ENCODE measurements at places on chromosomes 4 and X.

GRCh38 chrX:139890991-139891700 is 41.7 kb downstream of the ATP11C start:
- no peak for DNase-seq

DNA sequence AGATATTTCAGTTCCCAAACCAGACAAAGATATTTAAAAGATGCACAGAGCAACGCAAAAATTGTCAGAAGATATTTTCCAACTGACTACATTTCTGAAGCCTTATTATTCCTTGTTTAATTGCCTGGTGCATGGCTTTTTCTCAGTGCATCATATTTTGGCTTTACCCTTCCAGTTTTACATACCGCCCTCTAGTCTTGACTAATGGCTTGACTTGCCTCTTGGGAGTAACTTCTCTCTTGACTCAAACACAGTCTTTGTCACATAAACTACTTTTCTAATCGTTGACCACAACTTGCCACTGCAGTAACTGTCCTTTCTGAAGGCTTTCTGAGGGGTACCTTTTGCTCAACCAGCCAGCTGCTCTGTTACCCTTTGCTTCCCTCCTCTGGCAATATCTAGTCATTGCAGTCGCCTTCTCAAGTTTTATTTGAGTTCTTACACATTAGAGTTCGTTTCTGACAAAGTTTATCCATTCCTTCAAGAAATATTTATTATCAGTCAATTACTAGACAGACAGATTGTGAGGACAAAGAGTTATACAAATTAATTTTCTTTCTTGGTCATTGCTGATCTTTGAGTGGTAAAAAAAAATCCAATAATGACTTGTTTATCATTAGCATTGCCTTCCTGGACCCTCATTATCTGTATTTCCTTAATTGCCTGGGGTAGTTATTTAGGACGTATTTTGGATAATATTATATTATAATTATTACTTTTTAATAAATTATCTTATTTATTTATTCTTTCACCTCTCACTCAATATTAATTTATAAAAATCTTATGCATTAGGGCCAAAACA is 506.9 kb upstream of the PCDH10 start:
- peak; percentile 65 for DNase-seq

- DNase-seq: no peak
Measured at GRCh38 chr4:88809101-88809500, 111.5 kb upstream of the NAP1L5 start.

GRCh38 chrX:51496501-51497291 is at the start of gene NUDT11:
Gene NUDT11 (minus strand): TSS chrX:51496592. CDS start chrX:51496444, 148 bp downstream.
- DNase-seq: peak; percentile 67

- DNase-seq: no peak
Measured at GRCh38 chrX:13309631-13310030, 10.2 kb downstream of the ATXN3L start.

- no peak for DNase-seq
Measured at GRCh38 chr4:107037199-107037584, 1.1 kb upstream of the DKK2 start.

DNA sequence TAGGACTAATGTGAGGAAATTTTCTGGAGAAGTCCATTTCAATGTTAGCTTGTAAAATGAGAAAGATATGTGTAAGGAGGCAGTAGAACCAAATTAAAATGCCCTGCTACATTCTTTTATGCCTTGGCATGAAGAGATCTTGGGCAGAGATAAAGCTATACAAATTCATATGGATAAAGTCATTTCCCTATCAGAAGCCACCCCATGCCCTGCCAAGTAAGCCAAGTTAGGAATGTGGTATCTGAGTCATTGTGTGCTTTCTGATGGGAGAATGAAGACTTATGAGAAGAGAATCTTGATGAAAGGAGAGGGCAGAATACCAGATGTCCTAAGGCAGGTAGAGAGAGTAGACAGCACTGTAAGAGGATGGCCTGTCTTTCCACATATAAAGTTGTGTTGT is 83.7 kb downstream of the TEX13A start:
- no peak for DNase-seq

DNA sequence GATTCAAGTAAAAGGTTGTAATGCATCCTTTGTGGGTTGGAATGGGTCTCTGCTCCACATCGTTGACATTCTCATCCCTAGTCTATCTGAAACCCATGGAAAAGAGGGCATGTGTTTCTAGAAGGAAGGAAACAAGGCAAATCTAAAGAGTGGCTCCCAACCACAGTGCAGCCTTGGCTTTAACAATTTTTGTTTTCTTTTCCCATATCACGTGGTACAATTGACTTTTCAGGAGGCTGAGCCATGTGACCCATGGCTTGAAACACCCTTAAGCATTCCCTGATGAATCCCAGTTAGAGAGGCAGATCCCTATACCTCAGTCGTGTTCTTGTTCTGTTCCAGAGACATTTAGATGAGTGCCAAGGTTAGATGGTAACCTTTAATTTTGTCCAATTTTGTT is 12.8 kb downstream of the DCUN1D4 start:
- DNase-seq: no peak

GRCh38 chr4:88597970-88598660 is 5.8 kb downstream of the HERC3 start:
- no peak for DNase-seq

- DNase-seq: no peak
Measured at GRCh38 chr4:182429896-182430295, 186.7 kb downstream of the TENM3 start.

DNA sequence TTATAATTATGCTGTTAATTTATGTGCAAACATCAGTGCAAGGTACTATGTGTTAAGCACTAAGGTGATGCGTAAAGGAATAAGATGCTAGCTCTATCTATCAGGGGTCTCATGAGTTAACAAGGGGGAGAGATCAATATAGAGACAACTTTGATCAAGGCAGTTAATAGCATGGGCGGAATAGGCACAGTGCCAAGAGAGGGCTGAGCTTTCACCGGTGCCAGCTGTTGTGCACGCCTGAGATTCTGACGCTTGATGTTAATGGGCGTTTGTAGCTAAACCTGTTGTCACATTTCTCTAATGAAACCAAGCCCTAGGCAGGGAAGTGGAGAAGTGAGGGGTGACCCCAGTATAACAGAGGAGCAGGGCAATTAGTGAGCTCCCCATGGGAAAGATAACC is 86.0 kb upstream of the NMU start:
- DNase-seq: no peak

DNA sequence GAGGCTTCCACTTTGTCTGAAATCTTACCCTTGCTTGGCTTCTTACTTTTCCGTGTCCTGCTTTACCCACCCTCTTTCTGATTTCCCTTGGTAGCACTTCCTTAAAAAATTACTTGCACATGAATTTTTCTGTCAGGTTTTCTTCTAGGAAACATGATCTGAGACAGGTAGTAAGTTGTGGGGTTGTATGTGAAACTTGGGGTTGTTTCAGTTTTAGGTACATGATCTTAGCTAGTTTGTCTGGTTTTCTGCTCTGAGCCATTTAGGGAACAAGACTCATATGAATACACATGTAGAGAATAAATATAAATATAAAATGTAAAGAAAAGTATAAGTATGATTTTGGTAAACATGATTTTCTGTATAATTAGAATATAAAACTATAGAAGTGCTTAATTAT is 17.4 kb upstream of the ARMCX2 start:
- peak; percentile 59 for DNase-seq

GRCh38 chr4:10074767-10075105 is 41.9 kb downstream of the WDR1 start:
- DNase-seq: no peak

DNA sequence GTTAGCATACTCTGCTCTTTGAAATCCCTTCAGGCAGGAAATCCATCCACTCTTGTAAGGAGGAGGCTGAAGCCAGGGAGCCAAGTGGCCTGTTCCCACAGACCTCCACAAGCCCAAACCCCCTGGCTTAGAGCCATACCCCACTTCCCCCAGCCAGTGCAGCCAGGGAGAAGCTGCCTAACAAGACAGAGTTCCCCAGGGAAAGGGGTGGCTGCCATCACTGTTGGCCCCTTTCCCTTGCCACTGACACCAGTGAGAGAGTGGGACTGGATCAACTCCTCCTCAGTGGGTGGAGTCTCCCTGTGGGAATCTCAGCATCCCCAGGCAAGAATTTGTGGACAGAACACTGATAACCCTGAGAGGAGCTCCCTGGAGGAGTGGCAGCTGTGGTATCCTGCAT is 389.4 kb downstream of the PABPC4L start:
- no peak for DNase-seq

DNA sequence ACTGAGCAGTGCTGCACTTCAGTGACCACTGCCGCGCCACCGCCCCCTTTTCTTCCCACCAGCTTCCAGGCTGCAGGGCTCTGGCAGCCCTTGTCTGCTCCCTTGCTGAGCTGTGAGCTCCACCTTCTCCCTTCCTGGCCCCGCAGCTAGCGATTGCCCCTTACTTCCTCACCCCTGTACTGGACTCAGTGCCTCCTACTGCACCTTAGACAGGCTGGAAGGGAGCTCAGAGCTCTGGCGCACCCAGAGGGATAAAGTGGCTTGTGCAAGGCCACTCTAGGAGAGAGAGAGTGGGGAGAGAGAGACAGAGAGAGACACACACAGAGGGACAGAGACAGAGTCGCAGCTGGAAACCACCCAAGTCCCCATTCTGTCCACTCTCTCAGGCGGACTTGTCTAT is 6.0 kb downstream of the RASL11B start:
- no peak for DNase-seq

DNA sequence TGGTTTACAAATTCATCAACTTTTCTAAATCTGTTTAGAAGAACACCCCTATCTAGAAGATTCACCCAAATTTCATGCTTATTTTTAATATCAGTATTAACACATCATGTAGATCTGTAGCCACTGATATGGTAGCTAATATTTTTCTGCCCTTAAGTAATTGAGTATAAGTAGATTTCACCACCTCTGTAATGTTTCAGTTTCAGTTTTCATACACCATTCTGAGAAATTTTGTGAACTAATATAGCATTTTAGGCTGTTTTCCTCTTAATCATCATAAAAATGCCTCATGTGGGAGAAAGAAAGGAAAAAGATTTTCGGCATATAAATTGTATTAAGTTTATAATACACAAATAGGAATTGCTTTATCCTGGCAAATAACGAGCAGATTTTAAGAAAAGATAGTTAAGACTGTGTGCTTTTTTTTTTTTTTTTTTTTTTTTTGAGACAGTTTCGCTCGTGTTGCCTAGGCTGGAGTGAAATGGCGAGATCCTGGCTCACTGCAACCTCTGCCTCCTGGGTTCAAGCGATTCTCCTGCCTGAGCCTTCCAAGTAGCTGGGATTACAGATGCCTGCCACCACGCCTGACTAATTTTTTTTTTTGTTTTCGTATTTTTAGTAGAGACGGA is 21.4 kb upstream of the RBPJ start:
- peak; percentile 56 for DNase-seq

GRCh38 chr4:39636531-39637184 is 2.0 kb downstream of the SMIM14 start:
- DNase-seq: peak; percentile 53

DNA sequence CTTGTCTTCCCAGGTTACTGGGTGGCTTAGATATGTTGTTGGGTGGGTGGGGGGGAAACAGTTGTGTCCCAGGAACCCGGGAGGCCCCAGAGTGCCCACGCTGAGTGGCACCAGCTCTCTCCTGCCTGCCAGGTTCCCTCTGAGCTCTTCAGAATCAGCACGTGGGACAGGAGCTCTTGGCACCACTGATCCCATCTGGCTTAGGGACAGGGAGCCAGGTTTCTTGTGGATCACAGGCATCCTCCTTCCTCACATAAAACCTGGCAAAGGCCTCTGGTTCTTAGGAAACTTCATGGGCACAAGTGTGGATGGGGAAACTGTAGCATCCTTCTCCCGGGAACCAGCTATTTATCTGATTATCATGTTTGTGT is 3.4 kb downstream of the GPR78 start:
- no peak for DNase-seq

- no peak for DNase-seq
Measured at GRCh38 chr4:53863736-53864365, 200.6 kb downstream of the CHIC2 start.

- no peak for DNase-seq
Measured at GRCh38 chrX:32276153-32276552, 935.2 kb downstream of the DMD start.

DNA sequence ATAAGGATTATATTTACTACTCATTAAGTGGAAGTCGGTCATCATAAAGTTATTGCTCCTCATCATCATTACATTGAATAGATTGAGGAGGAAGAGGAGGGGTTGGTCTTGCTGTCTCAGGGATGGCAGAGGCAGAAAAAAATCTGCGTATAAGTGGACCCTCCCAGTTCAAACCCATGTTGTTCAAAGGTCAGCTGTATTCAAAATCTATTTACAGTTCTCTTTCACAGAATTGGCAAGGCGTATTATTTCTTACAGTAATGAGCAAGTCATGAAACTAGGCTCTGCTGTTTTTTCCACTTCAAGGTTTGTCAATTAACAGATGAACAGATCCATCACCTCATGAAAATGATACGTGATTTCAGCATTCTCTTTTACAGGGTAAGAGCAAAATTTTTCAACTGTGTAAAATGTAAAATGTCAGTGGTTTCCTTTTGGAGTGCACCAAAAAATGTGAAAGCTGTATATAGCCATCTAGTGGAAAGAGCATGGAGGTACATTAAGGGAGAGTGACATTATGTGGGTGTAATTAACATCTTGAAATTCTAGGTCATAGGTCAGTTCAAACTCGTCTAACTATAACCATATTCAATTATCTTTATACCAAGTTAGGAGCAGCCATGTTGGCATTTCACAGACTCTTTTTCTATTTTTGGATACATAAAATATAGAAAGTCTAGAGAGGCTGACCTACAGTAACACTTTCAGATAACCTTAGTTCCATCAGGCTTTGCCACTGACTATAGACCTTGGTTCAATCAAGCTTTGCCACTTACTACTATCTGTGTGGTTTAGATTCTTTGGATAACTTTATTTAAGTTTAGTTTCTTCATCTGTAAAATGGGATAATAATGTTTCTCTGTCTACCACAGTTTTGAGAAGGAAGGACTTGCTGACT is 30.1 kb downstream of the NEIL3 start:
- peak; percentile 52 for DNase-seq

DNA sequence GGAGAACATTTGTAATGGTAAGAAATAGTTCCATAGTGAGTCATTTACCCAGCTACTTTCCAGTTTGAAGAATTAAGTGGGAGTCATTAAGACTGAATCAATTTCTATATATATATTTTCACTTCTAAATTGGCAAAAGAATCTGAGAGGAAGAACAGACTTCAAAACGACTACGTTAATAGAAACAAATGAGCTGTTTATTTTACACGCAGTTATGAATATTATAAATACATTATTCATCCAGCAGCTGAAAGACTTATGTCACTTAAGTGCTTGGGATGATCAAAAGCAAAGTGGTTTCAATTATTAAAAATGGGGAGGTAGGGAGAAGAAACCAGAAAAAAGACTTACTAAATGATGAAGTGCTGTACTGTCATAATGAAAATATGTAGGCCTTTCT is 260.5 kb upstream of the DDX53 start:
- no peak for DNase-seq
